Hepatocyte (in vitro differentiated cells): ENCODE measurements at places on chromosomes 12 and 14. TPM values are rescaled to one million over a fixed set of nuclear protein-coding genes. Genes with fewer than 3 reads are reported as not detected.

DNA sequence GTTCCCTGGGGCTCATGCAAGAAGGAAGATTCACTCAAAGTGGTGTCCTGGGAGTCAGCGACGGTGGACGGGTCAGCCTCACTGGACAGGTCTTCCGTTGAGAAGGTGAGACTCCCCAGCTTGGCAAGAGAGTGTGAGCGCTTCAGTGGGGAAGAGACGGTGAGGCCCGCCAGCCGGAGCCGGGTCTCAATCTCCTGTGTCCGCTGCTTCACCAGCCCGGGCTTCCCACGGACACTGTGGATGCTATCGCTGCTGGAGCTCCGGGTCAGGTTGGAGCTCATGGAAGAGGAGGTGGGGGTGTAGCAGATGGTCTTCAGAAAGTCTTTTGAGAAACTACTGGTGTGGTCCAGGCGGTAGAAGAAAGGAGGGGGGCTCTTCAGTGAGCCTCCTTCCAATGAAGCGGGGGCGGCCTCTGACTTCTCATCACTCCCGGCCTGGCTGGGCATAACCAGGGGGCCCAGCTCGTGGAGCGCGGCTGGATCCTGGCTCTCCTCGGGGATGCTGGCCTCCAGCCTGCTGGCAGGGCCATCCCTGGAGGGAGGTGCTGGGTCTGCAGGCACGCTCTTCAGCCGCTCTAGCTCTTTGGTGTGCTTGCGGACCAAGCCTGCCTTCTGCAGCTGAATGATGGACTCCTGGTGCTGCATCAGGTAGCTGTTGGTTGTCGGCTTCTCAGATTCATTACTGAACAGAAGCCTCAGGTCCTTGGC is 56.9 kb upstream of the CORO1C start:
- no peak for DNase-seq

HCAR1 gene
- 0.40 and 0.63 TPM in 2 replicates for total RNA-seq

GRCh38 chr12:131699434-131699833 is 11.5 kb upstream of the SFSWAP start:
- no peak for DNase-seq

NTS gene
- total RNA-seq, result 18.4 and 18.9 TPM in 2 replicates

PRDM4 gene
- total RNA-seq, result 38.7 and 46.4 TPM in 2 replicates

DNA sequence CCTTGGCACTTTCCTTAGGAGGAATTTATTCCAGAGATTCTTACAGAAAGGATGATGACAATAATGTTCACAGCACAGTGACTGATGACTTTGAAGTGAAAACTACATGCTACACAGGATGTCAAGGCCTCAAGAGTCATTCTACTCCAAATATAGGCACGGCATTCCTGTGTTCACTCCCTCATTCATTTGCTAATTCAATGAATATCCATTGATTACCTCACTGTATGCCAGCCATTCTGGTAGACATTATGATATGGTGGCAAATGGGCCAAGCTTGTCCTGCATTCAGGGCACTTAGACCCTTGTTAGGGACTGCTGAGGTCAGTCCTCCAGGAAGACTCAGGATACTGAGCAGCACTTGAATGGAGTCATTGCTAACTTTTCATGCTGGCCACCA is 48.0 kb downstream of the FOXN4 start:
- DNase-seq, result no peak
